Immature natural killer cell (primary cell): ENCODE measurements at places on chromosomes 16 and 17.

- H3K36me3 ChIP-seq: peaks cover 2% of the 10 kb centered on the region
- H3K27me3 ChIP-seq: peaks cover 1% of the 10 kb centered on the region
- no peak overlapping the region for H3K27ac ChIP-seq
- H3K4me3 ChIP-seq: no peak overlapping the region
- DNase-seq: no peak
These were observed 15.5 kb upstream of the CDH15 start for GRCh38 chr16:89155851-89156739.

GRCh38 chr16:77849646-77850258 is 61.4 kb downstream of the VAT1L start:
- peaks cover 6% of the 10 kb centered on the region for H3K27me3 ChIP-seq
- H3K4me1 ChIP-seq: no peaks in the 10 kb centered on the region
- DNase-seq: no peak
- no peak overlapping the region for H3K27ac ChIP-seq
- no peaks in the 10 kb centered on the region for H3K36me3 ChIP-seq
- H3K4me3 ChIP-seq: no peak overlapping the region

GRCh38 chr16:50261160-50261706 is 5.1 kb upstream of the ADCY7 start:
- no peak for DNase-seq
- peaks cover 2% of the 10 kb centered on the region for H3K27me3 ChIP-seq
- H3K36me3 ChIP-seq: peaks cover 3% of the 10 kb centered on the region
- H3K4me1 ChIP-seq: peaks cover 71% of the 10 kb centered on the region
- no peak overlapping the region for H3K4me3 ChIP-seq

- peak overlapping the region; percentile 92 for H3K4me3 ChIP-seq
- peaks cover 4% of the 10 kb centered on the region for H3K36me3 ChIP-seq
- peaks cover 60% of the 10 kb centered on the region for H3K4me1 ChIP-seq
- DNase-seq: no peak
- H3K27me3 ChIP-seq: peaks cover 2% of the 10 kb centered on the region
These were observed 335 bp downstream of the TMEM11 start for GRCh38 chr17:21213638-21214014.

- no peak overlapping the region for H3K4me3 ChIP-seq
- H3K4me1 ChIP-seq: peaks cover 6% of the 10 kb centered on the region
- no peaks in the 10 kb centered on the region for H3K36me3 ChIP-seq
- no peaks in the 10 kb centered on the region for H3K27me3 ChIP-seq
These were observed 57.9 kb upstream of the CACNG4 start for GRCh38 chr17:66906321-66907278.

- H3K4me1 ChIP-seq: peaks cover 56% of the 10 kb centered on the region
- H3K4me3 ChIP-seq: no peak overlapping the region
- no peaks in the 10 kb centered on the region for H3K36me3 ChIP-seq
- peaks cover 12% of the 10 kb centered on the region for H3K27me3 ChIP-seq
- peak overlapping the region; percentile 18 for H3K27ac ChIP-seq
These were observed 11.6 kb downstream of the KRT33A start for GRCh38 chr17:41338961-41339485.

DNA sequence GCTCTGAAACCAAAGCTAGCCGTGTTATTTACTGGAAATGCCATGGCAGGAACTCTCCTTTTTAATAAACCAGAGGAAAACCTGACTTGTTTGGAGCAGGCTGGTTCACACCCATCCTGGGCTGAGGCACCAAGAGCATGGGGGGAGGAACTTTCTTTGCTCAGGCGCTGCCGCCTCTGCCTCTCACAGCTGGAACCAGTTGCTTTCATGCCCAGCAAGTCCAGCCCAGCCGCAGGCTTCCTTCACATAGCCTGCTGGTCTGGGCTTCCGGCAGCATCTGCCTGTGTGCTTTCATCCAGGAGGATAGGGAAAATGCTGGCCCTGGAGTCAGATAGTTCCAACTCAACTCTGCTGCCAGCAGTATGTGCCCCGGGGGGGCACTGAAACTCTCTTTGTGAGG is 88.1 kb upstream of the ASIC2 start:
- no peak for DNase-seq
- H3K4me1 ChIP-seq: no peaks in the 10 kb centered on the region
- no peak overlapping the region for H3K27ac ChIP-seq
- peaks cover 3% of the 10 kb centered on the region for H3K27me3 ChIP-seq
